Vagina (tissue), 2 donors: ENCODE measurements at places on chromosomes 4 and X.

- no peak for DNase-seq
Observed at GRCh38 chrX:37686369-37686995, 891 bp downstream of the XK start.

- no peak for DNase-seq
Observed at GRCh38 chr4:93084599-93085305, 743.8 kb upstream of the ATOH1 start.

DNA sequence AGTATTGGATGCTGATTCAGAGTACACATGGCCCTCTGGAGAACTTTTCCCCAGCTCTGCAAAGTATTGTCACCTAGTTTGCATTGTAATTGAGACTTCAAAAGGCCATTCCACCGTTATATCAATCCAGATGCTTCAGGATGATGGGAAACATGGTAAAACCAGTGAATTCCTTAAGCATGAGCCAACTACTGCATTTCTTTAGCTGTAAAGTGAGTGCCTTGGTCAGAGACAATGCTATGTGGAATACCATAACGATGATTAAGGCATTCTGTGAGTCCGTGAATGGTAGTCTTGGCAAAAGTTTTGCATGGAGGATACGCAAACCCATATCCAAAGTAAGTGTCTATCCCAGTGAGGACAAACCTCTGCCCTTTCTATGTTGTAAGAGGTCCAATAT is 355.2 kb downstream of the DCAF12L2 start:
- DNase-seq, result no peak

GRCh38 chr4:137213372-137214173 is 318.7 kb downstream of the PCDH18 start:
- no peak for DNase-seq

- no peak for DNase-seq
Observed at GRCh38 chr4:184617600-184618196, 31.5 kb downstream of the CASP3 start.

DNA sequence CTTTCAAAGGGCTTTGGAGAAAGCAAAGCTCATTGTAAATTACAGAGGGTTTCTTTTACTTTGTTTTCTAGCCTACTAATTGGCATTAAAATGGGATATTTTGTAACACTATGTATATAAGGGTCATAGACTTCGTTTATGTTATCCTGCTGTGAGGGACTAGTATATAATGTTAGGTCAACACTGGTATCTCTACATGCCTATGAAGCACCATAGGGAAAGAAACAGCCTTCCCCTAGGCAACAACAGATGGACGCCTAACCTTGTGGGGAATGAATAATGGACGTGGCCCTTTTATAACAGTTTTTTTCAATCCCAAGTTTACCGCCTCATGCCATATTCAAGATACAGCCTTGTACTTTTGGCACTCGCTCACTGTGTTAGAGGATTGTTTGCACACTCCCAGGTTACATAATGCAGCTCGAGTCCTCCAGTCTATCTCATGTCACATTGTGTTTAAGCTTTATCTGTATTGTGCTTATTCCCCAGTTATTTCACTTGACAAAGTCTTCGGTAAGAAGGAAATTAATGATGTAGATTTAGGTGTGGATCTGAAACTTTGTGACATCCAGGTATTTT is 711.0 kb downstream of the RPA4 start:
- no peak for DNase-seq

GRCh38 chr4:138894011-138894410 is 121.6 kb upstream of the NOCT start:
- no peak for DNase-seq

DNA sequence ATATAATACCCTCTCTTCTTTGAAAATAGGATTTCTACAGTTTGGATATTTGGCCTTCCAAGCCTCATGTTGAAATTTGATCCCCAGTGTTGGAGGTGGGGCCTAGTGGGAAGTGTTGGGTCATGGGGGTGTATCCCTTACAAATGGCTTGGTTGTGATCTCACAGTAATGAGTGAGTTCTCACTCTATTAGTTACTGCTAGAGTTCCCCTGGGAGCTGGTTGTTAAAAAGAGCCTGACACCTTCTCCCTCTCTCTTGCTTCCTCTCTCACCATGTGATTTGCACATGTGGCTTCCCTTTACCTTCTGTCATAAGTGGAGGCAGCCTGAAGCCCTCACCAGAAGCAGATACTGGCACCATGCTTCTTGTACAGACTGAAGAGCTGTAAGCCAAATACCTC is 73.9 kb downstream of the HDAC8 start:
- DNase-seq, result no peak

DNA sequence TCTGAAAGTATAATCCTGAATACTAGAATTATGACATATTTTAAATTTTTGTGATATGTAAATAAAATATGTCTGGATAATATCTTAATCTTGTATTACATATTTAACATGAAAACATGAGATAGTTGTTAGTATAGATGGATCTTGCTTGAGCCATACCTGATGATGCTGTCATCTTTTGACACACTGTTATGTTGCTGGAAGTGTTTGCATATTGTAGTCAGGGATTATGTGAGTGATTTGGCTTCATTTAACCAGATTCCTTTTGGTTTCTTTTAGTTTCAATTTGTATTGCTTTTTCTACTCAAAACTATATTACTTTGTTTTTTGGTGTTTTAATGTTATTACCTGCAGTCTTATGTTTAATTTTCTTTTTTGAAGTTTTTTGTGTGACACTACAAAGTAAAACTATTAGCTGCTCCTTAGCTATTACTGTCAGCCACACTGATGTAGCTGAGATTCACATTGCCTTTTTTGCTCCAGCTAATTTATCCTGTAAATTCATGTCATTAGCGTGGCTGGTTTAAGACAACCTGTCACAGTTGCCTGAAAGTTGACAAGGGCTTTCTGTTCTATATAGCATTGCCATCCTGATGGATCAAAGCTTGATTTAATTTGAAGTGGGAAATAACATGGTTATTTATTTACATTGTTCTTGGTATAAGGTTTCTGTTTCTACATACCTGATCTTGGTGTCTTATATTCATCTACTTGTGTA is 33.7 kb downstream of the METAP1 start:
- no peak for DNase-seq

GRCh38 chr4:7908668-7909067 is 31.0 kb downstream of the AFAP1 start:
- no peak for DNase-seq

DNA sequence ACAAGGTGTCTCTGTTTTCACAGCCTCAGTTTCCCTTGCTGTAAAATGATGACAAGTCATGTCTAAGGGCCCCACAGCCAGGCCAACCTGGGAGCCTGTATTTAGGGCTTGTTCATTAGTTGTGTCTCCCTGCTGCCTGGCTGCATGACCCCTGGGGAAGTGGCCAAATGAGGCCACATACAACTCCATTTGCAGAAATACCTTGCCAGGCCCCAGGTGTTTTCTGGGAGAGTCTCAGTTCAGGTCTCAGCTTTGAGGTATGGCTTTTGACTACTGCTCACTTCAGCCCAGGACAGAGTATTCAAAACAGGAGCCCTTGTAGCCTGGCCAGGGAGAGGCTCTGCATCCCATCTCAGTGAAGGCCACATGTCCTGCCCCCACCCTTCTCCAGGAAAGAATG is 202.5 kb upstream of the MAMLD1 start:
- no peak for DNase-seq

DNA sequence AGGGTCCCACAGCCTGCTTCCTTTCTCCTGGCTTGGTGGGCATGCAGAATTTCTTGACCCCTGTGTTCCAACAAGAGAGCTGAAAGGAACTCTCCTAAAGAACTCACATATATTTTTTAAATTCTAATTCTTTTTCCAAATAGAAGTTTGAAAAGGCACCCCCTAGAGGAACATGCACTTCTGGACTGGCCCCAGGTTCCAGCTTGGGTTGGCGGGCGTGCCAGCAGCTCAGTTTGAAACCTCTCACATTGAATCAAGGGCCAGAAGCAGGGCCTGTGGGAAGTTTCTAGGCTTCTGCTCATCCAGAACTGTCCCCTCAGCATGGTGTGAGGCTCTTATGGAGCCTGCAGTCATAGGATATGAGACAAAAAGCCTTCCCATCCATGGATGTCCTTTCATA is 132.6 kb downstream of the ATG4A start:
- no peak for DNase-seq

GRCh38 chrX:86263526-86263925 is 115.3 kb downstream of the DACH2 start:
- DNase-seq, result no peak

DNA sequence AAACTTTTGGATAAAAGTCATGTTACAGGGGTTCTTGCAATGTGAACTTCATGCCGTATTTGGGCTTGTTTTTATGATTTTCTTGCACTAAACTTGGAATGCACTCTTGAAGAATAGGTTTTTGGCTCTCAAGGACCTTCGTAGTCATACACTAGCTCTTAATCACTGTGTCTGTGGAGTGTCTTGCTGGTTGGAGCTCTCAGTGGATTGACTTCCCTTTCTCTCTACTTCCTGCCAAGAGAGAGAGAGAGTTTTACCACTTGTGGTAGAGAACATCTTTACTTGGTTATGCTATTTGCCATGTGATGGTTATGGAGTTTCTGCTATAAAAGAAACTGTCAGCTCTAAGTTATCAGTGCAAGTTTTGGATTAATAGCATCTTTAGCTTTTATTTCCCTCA is 112.4 kb downstream of the BMPR1B start:
- DNase-seq, result no peak

DNA sequence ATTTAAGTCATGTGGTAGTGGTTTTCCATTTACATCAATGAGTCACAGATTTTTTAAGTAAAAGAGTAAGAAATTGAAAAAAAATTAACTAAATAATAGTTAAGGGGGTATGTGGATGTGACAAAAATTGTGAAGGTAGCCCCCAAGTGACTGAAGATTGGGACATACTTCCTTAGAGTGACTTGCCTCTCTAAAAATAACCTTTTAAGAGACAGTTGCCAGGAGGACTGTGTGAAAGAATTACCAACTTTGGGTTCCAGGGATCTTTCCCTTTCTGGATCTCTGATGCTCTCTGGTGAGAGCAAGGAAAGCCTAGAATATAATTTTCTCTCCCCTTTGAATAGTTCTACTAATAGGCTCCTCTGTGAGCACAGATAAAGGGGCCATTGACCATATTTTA is 42.7 kb downstream of the NHSL2 start:
- no peak for DNase-seq

- no peak for DNase-seq
Observed at GRCh38 chrX:17613979-17614588, 123.2 kb upstream of the SCML1 start.

DNA sequence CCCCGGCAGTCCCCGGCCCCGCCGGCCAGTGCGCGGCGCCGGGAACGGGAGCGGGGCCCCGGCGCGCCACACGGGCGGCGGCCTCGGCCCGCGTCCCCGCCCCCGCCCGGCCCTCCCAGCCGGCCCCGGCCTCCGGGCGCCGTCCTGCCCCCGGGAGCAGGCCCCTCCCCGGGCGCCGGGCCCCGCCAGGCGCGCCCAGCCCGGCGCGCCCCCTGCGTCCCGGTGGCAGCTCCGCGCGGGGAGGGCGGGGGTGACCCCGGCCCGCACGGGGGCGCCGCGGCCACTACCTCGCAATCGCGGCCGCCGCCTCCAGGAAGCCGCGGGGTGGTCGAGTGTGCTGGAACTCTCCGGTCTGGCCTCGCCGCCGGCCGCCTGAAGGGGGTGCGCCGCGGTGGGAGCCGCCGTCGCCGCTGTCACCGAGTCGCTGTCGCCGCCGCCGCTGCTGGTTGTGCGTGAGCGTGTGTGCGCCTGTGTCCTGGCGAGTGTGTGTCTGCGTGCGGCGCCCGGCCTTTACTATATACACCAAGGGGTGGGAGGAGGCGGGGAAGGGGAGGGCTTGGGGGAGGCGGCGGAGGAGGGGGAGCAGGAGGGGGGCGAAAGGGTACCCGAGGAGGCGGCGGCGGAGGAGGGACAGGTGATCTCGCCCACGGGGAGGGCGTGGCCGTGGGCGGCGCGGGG is at the start of gene RAI2:
TSS of gene RAI2 (minus strand) at position 488 of the 678 bp plus-strand sequence. CDS start 59,288 bp downstream, outside the sequence.
- no peak for DNase-seq

DNA sequence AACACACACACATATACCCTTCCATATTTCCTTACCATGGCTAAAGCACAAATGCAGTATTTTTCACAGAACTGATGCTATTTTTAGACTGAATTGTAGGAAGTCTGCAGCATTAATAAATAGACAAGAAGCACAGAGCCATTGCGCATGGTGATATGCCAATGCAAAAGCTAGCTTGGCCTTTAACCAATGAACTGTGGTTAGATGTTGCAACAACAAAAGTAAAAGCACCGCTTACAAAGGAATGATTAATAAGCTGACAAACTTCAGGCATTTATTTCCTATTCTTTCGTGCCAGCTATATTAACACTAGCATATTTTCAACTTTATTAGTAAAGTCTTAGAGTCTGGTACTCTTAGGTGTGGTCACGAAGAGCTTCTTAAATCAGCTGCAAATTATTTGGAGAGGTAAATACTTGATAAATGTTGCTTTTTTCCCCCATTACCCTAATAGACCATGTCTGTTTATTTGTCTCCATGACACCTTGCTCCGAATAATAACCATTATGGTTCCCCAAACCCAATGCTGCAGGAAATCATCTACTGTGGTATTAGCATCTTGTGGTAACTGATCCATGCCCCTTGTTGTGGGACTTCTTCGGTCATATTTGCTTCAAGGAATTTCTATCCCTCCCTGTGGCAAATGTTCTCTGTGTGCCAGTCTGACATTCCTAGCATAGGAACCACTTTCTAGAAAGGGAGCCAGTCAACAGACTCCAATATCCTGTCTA is 306.1 kb upstream of the TAPT1 start:
- DNase-seq, result no peak

DNA sequence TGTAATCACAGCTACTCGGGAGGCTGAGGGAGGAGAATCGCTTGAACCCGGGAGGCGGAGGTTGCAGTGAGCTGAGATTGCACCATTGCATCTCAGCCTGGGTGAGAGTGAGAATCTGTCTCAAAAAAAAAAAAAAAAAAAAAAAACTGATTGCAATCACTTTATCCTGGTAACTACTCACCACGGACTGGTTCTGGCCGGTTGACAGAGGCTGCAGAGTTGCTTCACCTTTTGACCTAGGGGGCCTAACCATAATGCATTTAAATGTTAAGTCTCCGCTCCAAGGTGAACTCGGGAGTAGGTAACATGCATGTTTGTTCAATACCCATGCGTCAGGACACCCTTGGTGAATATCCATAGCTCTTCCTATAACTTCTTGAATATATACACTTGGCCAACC is 1.8 kb downstream of the PPP2R3B start:
- DNase-seq, result no peak

GRCh38 chr4:35734381-35735098 is 509.8 kb downstream of the ARAP2 start:
- DNase-seq, result no peak

GRCh38 chrX:1500701-1501624 is 36.0 kb downstream of the P2RY8 start:
- no peak for DNase-seq

DNA sequence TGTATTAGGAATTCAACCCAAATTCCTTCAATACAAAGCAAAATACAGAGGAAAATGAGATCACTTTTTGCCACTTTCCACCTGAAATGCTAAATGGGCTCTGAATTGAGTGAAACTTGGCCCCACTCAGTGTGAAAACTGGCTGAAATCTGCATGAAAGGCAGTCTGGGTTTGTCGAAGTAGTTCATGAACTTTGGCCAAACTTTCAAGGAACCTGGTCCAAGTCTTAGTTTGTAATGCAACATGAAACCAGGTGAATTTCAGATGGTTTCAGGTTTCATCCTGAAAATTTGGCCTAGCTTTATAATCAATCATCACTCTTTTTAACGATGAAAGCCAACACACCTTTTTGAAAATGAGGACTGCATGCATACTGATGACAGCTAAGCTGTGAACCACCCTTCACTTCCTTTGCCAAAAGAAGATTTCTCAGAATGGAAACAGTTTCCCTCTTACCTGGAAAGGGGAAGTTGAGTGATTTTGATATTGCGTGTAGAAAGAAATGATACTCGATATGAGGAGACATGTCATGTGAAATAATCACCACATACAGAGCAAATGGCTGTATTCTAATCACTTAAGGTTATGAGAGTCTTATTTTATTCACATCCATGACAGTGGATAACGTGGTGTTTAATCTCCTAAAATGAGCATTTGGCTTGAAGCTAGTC is 209.9 kb upstream of the ETNPPL start:
- no peak for DNase-seq
